ENCODE measurements at places on chromosomes 4 and X.

GRCh38 chrX:148562846-148563245 lies 62.4 kb downstream of the AFF2 start:
- DNase-seq, result no peak

DNA sequence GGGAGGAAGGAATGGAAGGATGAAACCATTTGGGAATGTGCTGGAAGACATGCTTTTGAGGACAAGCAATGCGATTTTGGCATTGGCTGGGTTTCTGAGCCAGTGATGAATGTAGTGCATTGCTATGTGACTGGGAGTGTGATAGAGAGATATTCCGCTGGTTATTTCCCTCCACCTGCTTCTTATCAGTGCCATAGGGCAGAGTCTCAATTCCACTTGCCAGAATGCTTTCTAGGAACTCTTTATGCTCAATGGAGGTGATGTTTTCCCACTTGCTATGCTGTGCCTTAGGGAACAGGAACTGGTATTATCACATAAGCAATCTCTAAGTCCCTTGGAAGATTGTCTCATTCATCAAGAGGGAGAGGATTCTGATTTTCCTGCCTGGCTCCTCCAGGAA lies 28.0 kb downstream of the TBL1X start:
- no peak for DNase-seq

GRCh38 chrX:38282049-38282448 lies 45.3 kb downstream of the RPGR start:
- DNase-seq, result no peak

GRCh38 chrX:617891-618290 lies 12.7 kb upstream of the SHOX start:
- DNase-seq, result no peak

- no peak for DNase-seq
Measured at GRCh38 chrX:84710611-84711010, 208.4 kb upstream of the HDX start.

DNA sequence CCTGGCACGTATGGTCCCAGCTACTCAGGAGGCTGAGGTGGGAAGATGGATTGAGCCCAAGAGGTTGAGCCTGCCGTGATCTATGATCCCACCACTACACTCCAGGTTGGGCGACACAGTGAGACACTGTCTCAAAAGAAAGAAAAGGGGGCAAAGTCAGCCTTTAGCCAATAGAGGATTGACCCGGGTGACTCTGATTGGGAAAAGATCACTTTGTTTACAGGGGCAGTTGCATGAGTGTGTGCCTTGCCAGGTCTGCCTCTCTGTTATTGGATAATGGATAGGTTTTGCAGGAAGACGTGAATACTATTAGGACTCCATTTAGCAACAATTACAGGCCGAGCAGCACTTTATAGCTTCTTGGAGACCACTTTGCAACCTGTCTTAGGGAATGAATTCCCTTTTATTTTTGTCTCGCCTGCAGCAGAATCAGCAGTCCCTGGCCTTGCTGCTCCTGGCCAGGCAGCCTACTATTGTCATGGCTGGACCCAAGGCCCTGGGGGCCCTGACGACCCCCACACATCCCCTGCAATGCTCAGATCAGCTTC lies 103.2 kb upstream of the PSAPL1 start:
- DNase-seq, result no peak

GRCh38 chrX:100368167-100368566 lies 41.9 kb downstream of the PCDH19 start:
- DNase-seq, result no peak

GRCh38 chr4:101931619-101932018 lies 141.1 kb downstream of the BANK1 start:
- DNase-seq, result no peak

DNA sequence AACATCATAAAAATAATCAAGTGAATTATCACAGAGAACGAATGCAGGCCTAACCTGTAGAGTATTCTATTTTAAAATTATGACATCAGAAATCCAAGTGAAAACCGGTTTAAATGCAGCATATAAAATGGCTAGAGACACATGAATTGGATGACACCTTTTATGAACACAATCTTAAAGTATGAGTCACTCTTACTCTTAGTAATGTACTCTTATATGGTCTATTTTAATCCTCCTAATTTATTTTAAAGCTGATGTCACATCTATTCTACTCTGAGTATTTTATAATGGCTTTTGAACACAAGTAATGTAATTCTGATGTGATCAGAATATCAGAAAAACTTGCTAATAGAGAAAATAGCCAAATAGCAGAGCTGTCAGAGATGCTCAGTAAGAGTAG lies 161.4 kb upstream of the RADX start:
- DNase-seq, result no peak

DNA sequence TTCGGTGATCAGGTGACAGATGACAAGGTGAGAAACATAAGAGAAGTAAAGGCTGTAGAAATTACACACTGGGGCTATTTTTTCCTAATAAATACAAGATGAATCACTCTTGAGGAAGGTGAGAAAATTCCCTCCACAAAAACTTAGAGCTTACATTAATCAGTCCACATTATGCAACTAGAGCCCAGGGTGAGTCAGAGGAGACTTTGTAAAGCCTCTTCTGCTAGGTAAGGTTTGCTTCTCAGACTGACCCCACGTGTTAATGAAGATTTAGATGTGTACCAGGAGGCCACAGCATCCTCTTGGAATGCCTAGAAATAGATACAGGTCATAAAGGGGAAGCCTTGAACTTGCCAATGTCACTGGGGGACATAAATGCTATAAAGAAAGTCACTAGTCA lies 396.0 kb upstream of the SMIM31 start:
- no peak for DNase-seq

DNA sequence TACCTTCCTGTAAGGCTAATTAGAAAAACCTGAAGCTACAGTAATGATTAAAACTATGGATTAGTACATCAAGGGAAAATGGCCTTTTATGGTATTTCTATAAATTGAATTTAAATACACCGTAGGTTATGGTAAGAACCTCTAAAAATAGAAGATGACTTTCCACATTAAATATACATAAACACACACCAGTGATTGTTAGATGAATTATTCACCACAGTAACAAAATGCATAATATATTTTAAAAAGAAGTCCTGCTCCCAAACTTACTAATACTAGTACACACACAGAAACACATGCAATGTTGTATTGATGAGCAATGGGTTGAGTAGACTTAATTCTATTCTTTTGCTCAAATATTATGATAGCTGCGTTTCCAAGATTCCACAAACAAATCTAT lies 277.9 kb upstream of the ANKRD50 start:
- DNase-seq, result no peak

GRCh38 chrX:8091510-8091909 lies 79.6 kb downstream of the VCX2 start:
- no peak for DNase-seq

DNA sequence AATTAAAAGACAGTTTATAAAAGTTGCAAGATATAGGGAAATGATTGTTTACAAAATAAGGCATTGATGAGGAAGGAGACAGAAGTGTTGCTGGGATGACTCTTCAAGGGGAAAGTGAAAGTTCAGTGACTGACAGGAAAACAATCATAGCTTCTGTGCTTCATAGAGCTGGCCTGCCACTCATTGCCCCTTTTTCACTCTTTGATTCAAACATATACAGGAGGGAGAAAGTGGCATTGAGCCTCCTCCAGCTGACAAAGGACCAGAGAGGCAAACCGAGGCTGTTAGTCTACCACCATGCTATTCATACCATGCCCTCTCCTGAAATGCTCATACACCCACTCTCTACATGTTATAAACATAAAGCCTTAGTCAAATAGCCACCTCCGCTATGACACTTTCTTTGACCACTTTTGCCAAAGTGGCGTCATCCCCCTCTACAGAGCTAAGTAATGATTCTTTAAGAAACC lies 79.2 kb upstream of the ATOH1 start:
- peak; percentile 15 for DNase-seq

GRCh38 chr4:157222771-157223160 lies 2.2 kb downstream of the GRIA2 start:
- no peak for DNase-seq

GRCh38 chrX:9519546-9520216 lies 54.8 kb downstream of the TBL1X start:
- no peak for DNase-seq

GRCh38 chr4:1466034-1466862 lies 60.0 kb upstream of the NKX1-1 start:
- DNase-seq, result no peak

- DNase-seq, result no peak
Measured at GRCh38 chr4:22099896-22100295, 151.3 kb upstream of the KCNIP4 start.

GRCh38 chrX:84865113-84865512 lies 138.6 kb upstream of the APOOL start:
- no peak for DNase-seq

- DNase-seq, result no peak
Measured at GRCh38 chr4:139682741-139683151, 17.1 kb downstream of the MGST2 start.

DNA sequence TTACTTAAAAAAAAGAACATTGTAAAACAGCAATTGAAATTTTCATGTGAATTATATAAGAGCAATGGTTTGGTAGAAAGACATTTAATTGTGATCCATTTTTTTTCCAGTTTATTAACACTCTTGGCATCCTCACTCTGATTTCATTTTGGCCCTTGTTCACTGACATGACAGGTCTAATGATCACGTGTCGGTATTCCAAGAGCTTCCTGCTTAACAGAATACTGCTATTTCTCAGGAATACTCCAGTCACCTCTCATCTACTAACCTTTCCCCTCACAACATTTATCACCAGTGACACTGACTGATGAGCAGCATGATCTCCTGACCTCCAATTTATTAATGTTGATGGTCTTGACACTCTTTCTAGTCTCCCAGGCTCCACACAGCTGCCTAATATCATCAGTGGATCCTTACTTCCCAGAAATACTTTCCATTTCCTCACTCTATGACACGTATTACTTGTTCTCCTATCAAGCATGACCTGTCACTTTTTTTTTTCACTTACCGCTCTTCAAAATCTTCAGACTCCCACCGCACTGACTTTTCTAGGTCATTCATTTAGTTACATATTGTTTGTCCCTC lies 847.8 kb upstream of the SLIT2 start:
- DNase-seq, result no peak

- no peak for DNase-seq
Measured at GRCh38 chr4:119872371-119873016, 194.2 kb downstream of the MAD2L1 start.

DNA sequence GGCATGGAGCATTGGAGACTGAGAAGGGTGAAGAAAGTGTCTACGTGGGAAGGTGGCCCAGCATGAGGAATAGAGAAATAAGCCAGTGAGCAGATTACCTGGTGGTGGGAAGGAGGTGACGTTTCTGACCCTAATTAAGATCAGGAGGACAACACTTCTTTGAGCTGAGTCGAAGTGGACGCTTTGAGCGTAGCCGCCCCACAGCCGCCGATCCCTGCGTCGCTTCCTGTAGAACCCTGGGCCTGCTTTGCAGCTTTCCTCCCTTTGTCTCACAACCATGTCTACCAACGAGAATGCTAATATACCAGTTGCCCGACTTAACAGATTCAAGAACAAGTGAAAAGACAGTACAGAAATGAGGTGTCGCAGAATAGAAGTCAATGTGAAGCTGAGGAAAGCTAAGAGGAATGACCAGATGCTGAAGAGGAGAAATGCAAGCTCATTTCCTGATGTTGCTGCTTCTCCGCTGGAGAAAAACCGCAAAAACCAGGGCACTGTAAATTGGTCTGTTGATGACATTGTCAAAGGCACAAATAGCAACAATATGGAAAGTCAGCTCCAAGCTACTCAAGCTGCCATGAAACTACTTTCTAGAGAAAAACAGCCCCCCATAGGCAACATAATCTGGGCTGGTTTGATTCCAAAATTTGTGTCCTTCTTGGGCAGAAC lies 6.4 kb upstream of the ANTXR2 start:
- DNase-seq, result no peak

GRCh38 chrX:134685668-134686067 lies 27.4 kb upstream of the PLAC1 start:
- no peak for DNase-seq

DNA sequence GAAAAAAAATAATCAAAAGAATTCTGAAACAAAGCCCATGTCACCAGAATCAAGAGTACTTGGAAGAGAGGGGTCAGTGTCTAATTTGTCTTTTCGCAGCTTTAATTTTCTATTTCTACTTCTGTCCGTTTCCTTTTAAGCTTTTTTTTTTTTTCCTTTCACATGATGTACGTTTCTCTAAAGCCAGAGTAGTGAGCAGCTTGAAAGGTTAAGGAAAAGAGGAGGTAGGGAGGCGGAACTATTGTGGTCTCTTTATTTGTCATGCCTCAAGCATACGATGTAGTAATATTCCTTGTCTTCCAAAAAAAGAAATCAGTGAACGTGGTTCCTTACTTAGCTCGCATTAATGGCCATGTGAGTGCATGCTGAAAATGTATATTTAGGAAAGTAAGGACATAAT lies 311.5 kb downstream of the TENM3 start:
- DNase-seq, result no peak

DNA sequence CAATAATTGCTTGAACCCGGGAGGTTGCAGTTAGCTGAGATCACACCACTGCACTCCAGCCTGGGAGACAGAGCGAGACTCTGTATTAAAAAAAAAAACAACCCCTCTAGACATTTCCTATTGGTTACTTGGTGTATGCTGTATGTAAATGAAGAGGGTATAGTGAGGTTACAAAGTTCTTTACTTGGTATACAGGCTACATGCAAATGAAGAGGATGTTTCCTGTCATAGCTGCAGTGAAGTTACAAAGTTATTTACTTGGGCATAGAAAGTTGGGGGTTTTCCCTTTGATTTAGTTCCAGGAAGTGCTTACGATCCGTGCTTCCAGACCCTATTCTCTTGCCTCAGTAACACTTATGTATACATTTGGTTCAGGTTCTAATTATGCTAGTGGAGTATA lies 38.4 kb upstream of the CLNK start:
- DNase-seq, result no peak

- DNase-seq, result no peak
Measured at GRCh38 chr4:3223346-3223745, 25.6 kb upstream of the MSANTD1 start.

DNA sequence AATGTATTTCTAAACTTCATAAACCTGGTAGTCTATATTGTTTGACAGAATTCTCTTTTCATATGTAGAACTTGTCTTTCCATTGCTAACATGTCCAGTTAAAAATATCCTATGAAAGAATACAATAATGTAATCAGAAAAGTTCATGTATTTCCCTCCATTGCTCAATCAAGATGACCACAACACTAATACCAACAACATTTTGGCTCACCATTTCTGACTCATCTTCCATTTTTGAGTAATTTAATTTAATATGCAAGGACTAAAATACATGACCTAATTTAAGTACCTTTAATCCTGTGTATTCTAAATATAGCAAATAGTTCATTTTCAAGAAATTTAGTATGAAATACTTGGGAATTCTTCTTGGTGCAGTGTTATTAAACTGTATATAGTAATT lies 239.5 kb upstream of the GPC4 start:
- DNase-seq, result no peak

- DNase-seq, result no peak
Measured at GRCh38 chr4:84631573-84631972, 48.6 kb downstream of the CDS1 start.
